ENCODE measurements at places on chromosomes 2 and 18.

- no peak for DNase-seq
These were observed 51.3 kb downstream of the SEPTIN10 start for GRCh38 chr2:109562421-109562820.

- no peak for DNase-seq
These were observed 23.2 kb downstream of the LAMA3 start for GRCh38 chr18:23712445-23712844.

- DNase-seq: peak; percentile 37
These were observed 60.4 kb downstream of the FAM161A start for GRCh38 chr2:61793389-61793836.

GRCh38 chr2:209907746-209908145 is 94.7 kb upstream of the RPE start:
- DNase-seq: no peak

GRCh38 chr2:88698027-88698413 is 6.5 kb downstream of the RPIA start:
- DNase-seq: no peak

- no peak for DNase-seq
These were observed 27.5 kb downstream of the MEIS1 start for GRCh38 chr2:66462501-66462825.

DNA sequence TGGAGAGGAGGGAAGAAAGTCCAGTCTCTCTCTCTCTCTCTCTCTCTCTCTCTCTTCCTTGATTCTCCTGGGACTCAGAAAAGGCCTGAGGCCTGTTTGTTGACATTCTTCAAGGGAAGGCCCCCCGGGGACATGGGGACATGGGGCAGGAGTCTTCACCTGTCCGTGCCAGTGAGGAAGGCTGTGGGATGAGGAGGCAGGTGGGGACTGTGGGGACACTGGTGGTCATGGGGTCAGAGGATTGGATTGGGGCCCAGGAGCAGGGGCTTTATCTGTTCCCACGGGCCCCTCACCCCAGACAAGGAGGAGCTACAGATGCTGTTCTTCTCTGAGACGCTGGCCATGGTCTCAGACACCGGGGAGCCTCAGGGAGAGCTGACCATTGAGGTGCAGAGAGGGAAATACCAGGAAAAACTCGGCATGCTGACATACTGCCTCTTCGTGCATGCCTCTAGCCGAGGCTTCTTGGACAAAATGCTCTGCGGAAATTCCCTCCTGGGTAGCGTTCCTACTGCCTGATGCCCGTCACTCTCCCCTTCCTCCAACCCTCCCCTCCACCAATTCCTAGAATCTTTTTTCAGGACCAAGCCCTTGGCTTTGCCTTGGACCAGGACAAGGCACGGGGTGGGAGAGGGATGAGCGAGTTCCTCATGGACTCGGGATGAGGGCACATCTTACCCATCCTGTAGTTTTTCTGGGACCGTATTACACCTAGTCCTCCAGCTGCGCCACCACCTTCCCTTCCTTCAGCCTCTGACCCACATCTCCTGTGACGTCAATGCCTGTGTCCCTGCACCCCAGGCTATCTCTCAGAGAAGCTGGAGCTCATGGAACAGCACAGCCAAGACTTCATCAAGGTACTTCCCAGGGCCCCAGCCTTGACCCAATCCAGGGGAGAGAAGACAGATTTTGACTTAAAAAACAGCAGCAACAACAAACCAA is 850 bp downstream of the CATIP start:
- DNase-seq: no peak
